ENCODE measurements at places on chromosomes 2 and 18.

- DNase-seq = no peak
Measured at GRCh38 chr2:3376821-3377220, 797 bp downstream of the EIPR1 start.

GRCh38 chr2:75192496-75192895 is 6.8 kb downstream of the TACR1 start:
- DNase-seq = no peak

- DNase-seq = no peak
Measured at GRCh38 chr18:22701795-22702194, 231.3 kb upstream of the RBBP8 start.

GRCh38 chr2:108927936-108928659 is 60.9 kb downstream of the EDAR start:
- DNase-seq = peak; percentile 63

GRCh38 chr2:96952016-96952750 is 34.2 kb downstream of the FAM178B start:
- DNase-seq = no peak

DNA sequence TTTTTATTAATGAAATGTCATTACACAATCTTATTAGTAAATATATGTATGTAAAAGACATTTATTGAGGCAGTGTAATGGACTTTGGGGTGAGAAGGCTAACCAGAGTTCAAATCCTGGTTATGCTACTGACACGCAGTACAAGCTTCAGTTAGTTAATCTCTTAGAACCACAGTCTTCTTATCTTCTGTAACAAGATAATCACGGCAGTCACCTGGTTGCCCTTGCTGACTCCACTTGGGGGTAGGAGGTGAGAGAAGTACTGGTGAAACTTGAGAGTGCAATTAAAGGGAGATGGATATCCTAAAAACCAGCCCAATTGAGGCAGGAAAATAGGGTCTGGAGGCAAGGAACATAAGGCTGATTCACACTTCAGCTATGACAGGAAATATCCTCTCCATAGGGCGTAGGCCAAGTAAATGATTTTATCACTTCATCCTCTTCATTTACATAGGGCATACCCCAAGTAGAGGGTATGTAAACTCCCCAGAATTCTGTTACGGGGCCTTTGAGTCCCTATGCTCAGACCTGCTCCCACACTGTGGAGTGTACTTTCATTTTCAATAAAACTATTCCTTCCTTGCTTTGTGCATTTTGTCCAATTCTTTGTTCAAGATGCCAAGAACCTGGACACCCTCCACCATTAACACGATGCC is 21.3 kb downstream of the SKA1 start:
- no peak for DNase-seq

Data from kidney (tissue), 22 donors.